T1000 (cell line): ENCODE measurements at places on chromosomes 7 and 10.
A peak's percentile ranks its signal among the peaks of the same experiment; 100 is the strongest.

GRCh38 chr10:100927266-100927665, 14.5 kb downstream of the SLF2 start:
- no peak for DNase-seq

DNA sequence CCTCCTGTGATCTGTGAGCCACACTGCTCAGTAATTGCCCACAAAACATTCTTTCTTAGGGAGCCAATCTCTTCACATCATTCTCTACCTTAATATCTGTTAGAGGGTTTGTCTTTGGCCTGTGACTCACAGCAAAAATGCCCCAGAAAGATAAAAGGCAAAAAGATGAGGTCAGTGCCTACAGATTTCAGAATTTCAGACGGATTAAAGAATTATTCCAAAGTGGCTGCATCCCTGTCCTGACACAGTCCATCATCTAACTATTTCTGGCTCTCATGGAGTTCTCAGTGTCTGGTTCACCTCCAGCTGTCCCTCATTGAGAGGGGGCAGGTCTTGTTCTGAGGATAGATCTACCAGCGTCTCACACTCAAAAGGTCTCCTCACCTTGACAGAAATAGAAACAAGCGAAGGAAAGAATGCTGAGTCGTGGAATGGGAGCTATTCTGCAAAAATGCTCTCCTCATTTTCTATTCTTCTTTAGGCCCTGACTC, 138.5 kb upstream of the AOAH start:
- no peak for DNase-seq

DNA sequence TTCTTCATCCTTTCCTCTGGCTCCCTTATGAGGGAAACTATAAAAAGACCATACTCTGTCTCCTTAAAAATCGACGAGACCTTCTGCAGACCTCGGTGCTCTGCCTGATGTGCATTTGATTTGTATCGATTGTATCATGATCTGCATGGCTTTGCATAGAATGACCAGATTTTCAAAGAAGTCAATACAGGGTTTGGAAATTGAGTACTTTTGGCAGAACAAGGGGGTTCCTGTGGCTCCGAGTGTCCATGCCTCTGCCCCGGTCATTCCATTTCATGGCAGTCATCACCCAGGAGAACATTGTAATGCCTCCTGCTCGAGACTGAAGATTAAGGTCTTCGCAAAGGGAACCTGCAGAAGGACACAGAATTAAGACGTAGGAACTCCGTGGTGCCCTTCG, 685 bp downstream of the CASP2 start:
- DNase-seq = no peak

DNA sequence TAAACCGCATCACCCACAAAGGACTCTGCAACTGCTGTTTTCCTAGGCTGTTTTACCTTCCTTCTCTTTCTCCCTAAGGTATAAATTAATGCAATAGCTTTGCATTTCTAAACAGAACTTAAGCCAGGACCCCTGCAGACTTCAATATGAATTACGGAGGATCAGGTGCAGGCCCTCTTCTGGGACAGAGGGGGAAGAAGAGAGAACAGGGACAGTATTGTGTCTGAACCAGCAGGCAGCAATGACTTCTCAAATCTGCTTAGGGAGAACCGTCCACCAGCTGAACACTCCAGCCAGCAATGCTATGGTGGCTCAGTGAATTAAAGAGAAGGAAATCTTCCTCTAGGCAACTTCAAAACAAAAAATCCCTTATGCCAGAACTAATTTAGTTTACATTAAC, 35.7 kb downstream of the POLR3A start:
- no peak for DNase-seq

- no peak for DNase-seq
Measured at GRCh38 chr7:45897042-45897690, 8.9 kb downstream of the IGFBP1 start.

GRCh38 chr10:104253606-104254410, 884 bp upstream of the GSTO1 start:
- no peak for DNase-seq

GRCh38 chr7:118794419-118794818, 569.9 kb downstream of the ANKRD7 start:
- DNase-seq = no peak

GRCh38 chr10:124428207-124428777, 9.6 kb upstream of the OAT start:
- DNase-seq = no peak

DNA sequence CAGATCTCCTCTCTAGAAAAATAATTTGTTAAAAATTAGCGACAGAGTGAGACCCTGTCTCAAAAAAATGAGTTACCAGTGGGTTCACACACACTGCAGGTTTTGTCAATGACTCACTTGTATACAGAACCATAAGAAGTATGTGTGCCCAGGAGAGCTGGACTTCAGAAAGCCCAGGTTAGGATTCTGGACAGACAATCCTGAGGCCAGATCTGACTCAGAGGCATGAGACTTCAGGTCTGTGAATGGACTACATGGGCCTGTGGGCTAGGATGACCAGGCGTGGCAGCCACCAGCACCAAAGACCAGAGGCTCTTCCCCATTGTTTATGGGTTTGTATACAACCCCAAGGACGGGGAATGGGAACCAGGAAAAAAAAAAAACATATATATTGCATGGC, 9.3 kb upstream of the ZNF438 start:
- no peak for DNase-seq

DNA sequence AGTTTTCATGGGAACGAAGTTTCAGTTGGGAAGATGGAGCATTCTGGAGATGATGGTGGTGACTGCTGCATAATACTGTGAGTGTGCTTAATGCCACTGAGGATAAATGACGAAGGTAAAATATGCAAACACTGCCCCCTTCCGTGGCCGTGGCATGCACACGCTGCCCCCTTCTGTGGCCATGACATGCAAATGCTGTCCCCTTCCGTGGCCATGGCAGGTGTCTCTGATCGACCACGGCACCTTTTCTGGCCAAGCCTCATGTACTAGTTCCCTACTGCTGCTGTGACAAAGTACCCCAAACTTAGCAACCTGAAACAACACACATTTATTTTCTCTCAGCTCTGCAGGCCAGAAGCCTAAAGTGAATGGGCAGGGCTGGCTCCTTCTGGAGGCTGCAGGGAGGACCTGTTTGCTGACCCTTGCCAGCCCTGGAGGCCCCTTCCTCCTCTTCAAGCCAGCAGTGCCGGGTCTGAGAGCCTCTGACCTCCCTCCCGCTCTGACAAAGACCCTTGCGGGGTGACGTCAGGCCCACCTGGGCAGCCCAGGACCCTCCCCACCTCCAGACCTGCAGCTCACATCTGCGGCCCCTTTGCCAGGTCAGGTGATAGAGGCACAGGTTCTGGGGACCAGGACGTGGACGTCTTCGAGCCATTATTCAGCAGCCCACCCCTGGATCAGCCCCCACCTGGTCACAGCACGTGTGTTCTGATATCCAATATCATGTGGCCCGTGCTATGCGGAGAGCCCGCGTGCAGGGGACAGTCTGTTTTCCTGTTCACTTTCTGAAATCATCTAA, 82.0 kb downstream of the MICALL2 start:
- DNase-seq = no peak

GRCh38 chr7:158024881-158025280, 562.7 kb downstream of the PTPRN2 start:
- DNase-seq = no peak

DNA sequence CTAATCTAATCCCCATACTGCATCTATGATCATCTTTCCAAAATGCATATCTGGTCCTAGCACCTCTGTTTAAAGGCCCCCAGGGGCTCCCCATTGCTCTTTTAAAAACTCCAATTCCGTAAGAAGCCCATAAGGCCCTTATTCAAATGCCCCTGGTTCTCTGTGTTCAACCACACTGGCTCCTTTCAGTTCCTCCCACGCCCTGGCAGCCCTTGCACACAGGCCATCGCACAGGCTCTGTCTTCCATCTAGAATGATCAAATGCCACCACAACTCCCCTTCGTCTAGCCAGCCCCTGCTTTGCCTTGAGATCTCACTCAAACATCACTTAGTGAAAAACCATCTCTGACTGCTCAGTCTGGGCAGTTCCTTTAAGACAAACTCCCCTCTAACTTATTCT, 112.9 kb upstream of the LYZL2 start:
- DNase-seq = no peak

DNA sequence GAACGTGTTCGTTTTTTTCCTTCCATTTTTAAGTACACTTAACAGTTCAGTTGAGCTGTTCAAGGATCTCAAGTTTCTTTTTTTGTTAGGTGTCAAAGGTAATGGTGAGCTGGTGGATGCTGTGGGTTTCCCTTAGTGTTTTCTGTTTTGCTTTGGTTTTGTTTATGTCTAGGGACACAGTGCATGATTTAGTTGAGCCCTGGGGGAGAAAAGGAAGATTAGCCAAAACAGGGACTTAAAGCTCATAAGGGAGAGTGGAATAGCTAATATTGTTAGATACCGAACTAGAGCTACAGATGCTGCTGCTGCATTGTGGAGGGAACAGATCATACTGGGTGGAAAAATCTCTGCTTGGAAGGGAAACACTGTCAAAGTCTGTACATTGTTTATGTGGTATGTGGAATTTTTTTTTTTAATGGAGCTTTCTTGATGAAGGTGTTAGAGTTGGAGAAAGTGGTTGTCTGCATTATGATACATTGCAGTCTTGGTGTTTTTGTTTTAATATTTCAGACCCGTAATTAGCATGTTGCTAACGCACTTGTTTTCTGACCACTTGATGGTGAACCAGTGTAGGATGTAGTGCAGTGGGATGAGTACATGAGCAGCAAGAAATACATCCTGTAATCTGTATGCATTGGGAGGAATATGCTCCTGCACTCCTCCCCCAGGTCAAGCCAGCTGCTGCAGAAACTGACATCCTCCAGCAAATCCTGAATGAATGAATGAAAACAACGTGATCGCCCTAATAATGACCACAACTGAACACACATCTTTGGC, 2.1 kb downstream of the GLCCI1 start:
- no peak for DNase-seq

DNA sequence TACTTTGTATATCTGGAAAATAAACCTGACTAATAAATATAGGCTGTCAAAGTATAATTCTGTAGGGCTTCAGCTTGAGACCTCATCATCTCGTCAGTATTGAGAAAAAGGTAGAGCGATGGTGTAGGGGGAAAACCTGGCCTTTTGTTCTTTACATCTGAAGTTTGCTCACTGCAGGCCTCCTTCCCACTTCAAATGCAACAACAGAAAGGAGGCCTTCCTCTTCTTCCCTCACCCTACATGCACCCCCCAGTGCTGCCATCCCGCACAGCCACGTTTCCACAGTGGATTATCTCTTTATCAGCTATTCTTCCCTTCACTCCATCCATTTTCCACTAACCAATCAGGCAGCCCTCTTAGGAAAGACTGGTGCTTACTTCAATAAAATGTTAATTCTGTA, 112.3 kb downstream of the VTI1A start:
- no peak for DNase-seq

- DNase-seq = no peak
Measured at GRCh38 chr10:25226775-25227682, 52.2 kb downstream of the GPR158 start.

DNA sequence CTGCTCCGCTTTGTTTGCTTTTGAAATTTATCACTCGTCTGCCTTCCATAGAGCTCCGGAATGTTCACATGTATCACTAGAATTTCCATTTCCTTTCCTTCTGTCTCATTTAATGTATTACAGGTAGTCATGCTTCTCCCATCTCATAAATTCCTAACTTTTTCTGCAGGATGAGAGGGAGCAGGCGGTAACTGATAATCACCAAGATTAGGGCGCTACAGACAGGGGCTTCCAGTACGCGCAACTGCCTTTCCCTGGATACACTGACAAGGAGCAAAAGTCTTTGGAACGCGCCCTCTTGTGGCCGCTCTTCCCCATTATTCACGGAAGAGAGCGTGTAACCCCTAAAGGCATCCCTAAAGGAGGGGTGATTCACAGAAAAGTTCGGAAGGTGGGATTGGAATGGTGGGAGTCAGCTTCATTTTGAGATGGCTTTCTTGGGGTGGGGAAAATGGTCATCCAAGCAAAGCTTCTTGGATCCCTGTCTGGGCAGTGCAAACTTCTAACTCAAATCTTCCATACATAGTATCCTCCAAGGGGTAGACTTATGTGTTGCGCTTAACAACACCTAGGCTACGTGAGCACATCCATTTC, 6.5 kb downstream of the INHBA start:
- peak; percentile 21 for DNase-seq

DNA sequence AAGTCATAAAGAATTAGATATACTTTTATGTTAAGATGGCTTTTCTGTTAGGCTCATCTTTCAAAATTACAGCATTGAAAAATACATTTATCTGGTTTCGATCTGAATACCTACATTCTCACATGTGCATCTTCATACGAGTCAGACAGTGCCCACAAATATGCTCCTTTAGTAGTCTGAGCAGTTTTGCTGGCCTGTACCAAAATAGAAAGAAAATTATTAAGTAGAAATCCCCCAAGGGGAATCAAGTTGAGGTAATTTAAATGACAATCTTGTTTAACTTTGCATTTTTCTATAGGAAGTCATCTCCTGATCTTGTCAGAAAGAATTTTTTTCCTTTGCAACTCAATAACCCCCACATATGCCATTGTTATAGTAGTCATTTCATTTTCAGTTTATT, 287.4 kb upstream of the SEMA3D start:
- no peak for DNase-seq

- DNase-seq = no peak
Measured at GRCh38 chr10:60291344-60291930, 98.2 kb downstream of the ANK3 start.

- DNase-seq = no peak
Measured at GRCh38 chr10:112698133-112698817, 251.3 kb downstream of the VTI1A start.

GRCh38 chr10:72353965-72354355, 759 bp downstream of the DNAJB12 start:
- no peak for DNase-seq

DNA sequence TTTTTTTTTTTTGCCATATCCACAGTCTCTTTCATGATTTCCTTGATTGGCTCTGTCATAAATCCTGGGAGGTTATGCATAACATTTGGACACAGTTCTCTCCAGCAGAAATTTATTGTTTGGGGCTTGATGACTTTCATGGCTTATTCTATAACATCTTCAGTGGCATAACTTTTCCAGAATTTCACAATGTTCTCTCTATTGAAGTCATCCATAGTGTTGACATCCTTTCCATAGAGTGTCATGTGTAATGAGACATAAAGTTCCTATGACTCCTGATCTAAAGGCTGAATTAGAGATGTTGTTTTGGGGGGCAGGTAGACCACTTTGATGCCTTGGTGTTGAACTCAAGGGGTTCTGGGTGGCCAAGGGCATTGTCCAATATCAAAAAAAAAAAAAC, 36.7 kb upstream of the STK17A start:
- no peak for DNase-seq

- DNase-seq = no peak
Measured at GRCh38 chr10:132977807-132978206, 35.4 kb upstream of the CFAP46 start.

GRCh38 chr10:86715156-86715795, 41.1 kb upstream of the BMPR1A start:
- DNase-seq = no peak
